ENCODE measurements at places on chromosomes 7 and 10.

DNA sequence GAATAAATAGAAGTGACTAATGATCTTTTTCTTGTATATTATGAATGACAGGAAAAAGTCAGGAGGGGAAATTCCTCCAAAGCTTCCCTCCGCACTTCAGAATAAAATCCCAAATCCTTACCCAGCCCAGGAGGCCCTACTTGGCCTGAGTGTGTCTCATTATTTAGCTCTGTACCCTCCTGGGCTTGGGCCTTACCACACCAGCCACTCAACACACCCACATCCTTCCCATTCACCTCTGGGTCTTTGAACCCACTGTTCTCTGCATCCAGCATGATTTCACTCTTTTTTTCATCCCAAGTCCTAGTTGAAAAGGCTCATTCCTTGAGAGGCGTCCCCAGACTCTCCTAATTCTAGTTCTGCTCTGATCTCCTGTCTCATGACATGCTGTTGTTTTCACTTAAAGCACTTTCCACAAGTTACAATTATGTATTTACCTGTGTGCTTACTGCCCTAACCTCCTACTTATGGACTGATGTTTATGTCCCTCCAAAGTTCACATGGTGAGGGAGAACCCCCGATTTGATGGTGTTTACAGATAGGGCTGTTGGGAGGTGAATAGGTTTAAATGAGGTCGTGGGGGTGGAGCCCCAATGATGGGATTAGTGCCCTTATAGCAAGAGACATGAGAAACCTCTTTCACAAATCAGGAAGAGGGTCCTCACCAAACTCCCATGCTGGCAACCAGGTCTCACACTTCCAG, 6.4 kb downstream of the NOD1 start:
- no peak for DNase-seq

DNA sequence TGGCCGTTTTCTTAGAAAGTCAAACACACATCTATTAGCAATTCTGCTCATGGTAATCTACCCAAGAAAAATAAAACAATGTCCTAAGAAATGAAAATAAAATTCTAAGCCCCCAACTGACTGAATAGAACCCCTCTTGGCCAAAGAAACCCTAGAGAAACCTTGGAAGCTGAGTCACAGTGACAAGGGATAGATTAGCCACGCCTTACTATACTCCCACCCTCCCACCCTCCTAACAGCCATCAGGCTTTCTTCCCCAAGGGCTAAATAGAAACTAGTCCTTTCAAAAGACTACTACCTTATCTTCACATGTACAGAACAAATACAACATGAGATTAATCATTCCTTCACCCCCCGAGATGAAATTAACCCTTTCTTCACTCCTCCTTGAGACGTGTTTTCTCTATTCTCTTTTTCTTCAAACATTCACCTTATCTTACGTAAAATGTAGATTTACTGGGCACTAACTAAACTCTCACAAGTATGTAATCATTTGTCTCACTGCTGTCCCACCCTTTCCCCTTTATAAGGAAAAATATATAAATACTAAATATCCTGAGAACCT, 57.5 kb downstream of the HTR7 start:
- DNase-seq: no peak

DNA sequence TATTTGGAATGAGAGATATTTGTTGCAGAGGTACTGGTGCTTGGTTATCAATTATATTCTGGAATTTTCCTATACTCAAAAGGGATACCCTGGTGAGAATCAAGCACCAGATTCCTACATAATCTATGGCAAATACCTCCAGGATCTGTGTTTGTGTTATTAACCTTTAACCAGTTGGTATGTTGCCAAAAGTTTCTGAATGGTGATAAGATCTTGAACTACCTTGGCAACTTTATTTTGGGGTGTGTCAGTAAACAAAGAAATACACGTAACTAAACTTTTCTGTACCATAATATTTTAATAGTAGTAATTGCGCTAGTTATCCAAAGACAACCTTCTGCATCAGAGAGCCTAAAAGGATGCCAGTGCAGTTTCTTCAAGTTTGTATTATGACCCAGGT, 13.4 kb downstream of the SCIN start:
- DNase-seq: no peak

- DNase-seq: no peak
These were observed 149.2 kb downstream of the GNAT3 start for GRCh38 chr7:80362677-80363076.

GRCh38 chr7:83541187-83541960, 107.6 kb downstream of the SEMA3E start:
- no peak for DNase-seq

DNA sequence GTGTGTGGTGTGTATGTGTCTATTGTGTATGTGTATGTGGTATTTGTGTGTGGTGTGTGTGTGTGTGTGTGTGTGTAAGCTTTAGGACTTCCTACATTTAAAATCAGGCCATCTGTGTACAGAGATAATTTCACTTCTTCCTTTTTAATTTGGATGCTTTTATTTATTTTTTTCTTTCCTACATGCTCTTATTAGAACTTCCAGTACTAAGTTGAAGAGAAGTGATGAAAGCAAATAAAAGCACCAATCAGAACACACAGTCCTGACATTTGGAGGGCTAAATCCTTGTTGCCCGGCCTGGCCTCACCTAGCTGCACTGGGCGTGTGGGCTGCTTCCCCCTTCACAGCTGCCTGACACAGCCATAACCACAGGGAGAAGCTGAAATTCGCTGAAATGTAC, 3.8 kb upstream of the MRC1 start:
- no peak for DNase-seq

DNA sequence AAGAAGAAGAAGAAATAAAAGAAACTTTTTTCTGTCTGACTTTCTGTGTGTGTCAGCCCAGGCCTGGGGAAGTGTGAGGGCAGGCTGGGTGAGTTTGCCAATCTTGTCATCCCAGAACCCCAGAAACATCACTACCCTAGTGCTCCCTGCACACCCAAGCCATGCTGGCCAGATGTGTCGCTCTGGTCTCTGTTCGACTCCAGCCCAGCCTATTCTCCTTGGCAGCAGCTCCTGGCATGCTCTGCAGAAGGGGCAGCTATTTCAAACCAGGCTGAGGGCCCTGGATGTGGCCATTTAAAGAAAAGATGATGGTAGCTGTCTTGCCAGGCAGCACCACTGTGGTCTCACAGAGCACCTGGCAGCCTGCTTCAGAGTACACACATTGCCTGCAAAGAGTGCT, 334.1 kb downstream of the RPS24 start:
- DNase-seq: no peak

DNA sequence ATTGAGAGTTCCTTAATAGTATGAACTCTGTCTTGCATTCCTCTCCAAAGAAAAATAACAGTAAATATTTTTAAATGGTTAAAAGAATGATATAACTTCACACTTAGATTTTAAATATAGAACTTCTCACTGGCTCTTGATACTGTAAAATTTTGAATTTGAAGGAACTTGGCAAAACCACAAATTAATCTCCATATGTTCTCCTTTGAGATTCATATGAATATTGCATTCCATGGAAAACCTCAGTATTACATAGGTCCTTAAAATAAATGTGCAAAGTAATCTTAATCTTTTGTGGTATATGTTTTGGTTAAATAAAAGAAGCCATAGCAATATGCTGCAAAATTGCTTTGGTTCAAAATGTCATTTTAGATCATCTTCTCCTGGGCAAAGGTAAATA, 1137.6 kb upstream of the LRRTM3 start:
- no peak for DNase-seq

DNA sequence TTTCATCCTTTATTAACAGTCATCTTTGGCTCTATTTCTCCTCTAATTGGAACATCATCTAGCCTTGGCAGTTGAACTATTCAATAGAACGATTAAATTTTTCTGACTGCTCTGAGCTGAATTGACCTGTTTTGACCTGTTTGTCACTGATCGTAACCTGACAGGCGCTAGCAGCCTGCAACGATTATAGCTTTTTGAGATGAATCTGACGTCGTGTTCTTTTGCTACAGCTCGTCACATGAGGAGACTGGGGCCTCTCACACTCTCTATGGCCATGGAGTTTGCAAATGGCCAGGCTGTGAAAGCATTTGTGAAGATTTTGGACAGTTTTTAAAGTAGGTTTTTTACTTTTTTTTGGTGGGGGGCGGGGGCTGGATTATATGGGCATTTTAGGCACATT, 229.8 kb downstream of the FOXP2 start:
- no peak for DNase-seq

DNA sequence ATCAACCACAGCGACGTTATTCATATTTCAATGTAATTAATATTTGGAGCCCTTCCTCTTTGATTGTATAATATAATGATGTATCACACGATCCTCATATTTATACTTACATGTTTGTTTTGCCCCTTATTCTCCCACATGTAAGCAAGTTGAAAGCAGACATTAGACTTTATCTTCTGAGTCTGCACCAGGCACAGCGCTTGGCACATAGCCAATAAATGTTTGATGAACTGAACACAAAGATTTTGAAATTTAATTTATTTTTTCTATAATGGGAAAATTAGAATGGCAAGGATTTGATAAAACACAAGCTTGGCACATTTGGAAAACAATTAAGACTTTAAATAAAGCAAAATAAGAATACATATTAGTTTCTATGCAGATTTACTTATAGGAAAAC, 31.6 kb downstream of the ZFAND4 start:
- DNase-seq: no peak

DNA sequence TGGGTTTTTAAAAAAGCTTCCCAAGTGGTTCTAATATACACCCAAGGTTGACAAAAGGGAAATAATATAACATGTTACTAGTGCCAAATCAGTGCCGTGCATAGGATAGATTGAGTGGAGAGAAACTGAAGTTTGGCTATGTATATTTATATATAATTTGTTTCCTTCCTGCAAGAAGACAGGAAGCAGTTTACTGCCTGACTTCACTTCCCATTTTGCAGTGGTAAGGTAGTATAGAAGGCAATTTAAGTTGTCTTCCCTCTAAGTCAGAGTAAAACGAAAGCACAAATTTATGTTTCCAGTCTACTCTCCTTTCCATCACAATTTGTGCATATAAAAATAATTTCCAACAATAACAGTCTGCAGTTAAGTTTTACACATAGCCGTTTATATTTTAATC, 3.4 kb upstream of the HYCC1 start:
- no peak for DNase-seq

DNA sequence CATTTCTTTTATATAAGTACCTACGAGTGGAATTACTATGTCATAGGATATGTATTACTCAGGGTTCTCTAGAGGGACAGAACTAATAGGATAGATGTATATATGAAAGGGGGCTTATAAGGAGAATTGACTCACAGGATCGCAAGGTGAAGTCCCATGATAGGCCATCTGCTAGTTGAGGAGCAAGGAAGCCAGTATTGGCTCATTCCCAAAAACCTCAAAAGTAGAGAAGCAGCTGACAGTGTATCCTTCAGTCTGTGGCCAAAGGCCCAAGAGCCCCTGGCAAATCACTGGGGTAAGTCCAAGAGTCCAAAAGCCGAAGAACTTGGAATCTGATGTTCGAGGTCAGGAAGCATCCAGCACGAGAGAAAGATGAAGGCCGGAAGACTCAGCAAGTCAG, 59.8 kb downstream of the GALNT17 start:
- no peak for DNase-seq

GRCh38 chr7:35015346-35015859, 21.9 kb downstream of the DPY19L1 start:
- no peak for DNase-seq

DNA sequence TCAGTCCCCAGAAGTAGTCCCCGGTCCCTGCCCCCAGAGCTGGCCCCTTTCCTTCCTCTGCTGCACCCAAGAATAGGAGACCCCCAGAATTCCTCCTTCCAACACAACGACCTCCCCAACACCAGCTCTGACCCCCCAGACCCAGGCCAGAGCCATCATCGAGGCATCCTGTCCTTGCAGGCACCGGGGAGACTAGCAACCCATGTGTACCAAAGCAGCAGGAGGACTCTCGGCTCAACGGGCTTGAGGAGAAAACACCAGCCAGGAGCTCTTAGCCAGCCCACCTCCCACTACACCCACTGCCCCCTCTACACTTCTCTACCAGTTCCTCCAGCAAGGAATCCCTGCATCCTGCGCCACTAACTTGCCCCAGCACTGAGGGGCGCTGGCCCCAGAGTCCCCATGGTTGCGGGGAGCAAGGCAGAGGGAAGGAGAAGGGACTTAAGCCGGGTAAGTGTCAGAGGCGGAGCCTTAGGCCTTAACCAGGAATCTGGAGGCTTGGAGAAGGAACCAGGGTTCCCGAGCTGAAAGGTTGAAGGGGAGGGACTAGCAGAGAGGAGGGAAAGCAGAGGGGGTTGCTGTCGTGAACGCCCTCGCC, 3.9 kb downstream of the GRID1 start:
- DNase-seq: no peak

GRCh38 chr10:108902619-108903285, 1020.6 kb downstream of the XPNPEP1 start:
- DNase-seq: no peak

GRCh38 chr7:43249823-43250145, 137.3 kb downstream of the HECW1 start:
- no peak for DNase-seq

DNA sequence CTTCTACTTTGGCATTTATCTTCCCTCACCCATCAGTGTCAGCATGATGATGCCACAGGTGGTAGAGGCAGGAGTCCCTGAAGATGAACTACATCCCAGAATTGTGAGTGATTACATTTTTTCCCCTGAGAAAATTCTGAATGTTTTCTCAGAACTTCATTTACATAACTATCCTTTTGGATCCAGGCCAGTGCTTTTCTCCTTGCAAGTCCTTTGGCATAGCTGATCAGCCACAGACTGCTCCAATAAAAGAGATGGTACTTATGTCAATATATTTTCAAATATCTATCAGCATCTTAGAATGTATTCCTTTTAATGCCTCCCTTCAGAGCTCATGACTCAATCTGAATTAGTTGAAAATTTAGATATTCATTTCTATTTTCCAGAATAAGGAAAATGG, 135.5 kb downstream of the IQUB start:
- no peak for DNase-seq

DNA sequence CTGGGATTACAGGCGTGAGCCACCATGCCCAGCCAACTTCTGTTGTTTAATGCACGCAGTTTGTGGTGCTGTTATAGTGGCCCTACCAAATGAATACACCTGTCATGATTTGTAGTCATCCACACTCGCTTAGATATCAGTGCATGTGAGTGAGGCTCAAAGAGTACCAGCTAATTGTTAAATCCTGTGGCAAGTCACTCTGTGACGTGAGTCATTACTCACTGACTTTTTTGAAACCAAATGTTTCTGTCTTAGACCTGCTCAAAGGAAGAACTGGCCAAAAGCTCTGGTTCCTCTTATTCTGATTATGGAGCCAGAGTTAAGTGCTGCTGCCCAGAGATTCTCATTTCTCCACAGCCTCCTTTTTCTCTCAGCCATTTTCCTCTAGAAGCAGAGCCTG, 109.4 kb downstream of the PRKAG2 start:
- no peak for DNase-seq

- DNase-seq: no peak
These were observed 133.6 kb downstream of the GRK5 start for GRCh38 chr10:119340893-119341458.

GRCh38 chr10:121928528-121928884, 675 bp upstream of the ATE1 start:
- DNase-seq: no peak

GRCh38 chr10:120553911-120554310, 96.9 kb downstream of the PLPP4 start:
- no peak for DNase-seq
